Jurkat, Clone E6-1 (cell line): ENCODE measurements at places on chromosomes 4 and X.

GRCh38 chr4:161926033-161926828 is 237.6 kb downstream of the FSTL5 start:
- no peak for DNase-seq

- peak; percentile 74 for DNase-seq
Measured at GRCh38 chrX:79138658-79139241, 5.7 kb upstream of the GPR174 start.

DNA sequence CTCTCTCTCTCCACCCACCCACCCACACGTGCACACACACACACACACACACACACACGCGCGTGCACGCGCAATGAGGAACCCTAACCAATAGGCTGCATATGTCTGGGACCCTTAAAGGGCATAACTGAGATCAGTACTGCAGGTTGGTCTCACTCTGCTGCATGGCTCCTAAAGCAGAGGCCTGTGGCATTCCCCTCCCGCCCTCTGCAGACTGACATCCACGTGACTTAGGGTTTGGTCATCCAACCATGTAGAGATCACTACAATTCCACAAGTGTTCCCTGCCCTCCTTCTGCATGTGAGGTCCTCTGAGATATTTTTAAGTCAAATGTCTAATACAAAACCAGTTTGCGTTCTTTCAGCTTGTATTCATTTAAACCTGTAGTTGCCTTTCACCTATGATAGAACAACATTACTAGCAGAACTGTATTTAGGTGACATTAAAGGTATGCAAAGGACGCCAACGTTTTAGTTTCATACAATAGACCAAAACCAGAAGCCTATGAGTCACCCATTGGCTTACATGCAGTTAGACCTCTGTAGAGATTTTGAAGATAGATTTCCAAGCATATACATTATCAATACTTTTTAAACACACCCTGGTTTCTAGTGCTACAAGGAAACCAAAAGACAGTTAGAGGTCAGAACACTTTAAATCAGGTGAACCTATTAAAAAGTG is 10.1 kb downstream of the XAGE5 start:
- no peak for DNase-seq

DNA sequence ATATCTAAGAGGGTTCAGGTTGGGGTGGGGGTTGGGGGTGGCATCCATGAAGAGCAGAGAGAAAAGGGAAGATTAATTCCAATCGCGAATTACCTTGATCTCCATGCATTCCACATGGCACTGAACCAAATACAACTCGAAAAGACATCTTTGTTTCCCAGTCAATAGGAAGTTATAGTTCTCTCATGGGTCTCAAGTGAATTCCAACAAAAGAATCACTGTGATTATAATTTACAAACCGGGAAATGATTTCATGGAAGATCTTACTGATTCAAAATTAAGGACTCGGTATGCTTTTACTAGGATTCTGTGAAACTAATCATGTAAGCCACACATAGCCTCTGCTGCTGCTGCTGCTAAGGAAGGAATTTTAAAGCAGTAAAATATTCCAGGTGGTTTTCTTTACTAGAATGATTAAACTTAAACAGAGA is 26.6 kb upstream of the AMELX start:
- no peak for DNase-seq

- no peak for DNase-seq
Measured at GRCh38 chr4:2672700-2673099, 83.4 kb downstream of the TNIP2 start.

- DNase-seq: no peak
Measured at GRCh38 chr4:98664959-98665358, 6.5 kb upstream of the TSPAN5 start.

DNA sequence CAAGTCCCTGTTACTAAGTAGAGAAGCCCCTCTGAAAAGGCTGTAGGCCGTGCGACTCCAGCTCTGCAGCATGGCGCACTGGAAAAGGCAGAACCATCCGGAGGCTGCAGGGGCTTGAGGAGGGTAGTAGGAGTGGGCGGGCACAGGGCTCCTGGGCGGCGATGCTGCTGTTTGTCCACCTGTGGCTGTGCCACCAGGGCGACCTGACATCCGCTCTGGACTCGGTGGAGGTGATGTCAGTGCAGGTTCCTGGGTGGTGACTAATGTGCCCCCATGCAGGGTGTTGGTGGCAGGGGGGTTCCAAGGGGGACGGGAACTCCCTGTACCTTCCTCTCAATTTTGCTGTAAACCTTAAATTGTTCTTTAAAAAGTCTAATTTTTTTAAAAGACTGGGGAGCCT is 58.3 kb downstream of the PCGF3 start:
- no peak for DNase-seq

- DNase-seq: peak; percentile 97
Measured at GRCh38 chrX:47380268-47380667, 9.9 kb downstream of the ZNF157 start.

DNA sequence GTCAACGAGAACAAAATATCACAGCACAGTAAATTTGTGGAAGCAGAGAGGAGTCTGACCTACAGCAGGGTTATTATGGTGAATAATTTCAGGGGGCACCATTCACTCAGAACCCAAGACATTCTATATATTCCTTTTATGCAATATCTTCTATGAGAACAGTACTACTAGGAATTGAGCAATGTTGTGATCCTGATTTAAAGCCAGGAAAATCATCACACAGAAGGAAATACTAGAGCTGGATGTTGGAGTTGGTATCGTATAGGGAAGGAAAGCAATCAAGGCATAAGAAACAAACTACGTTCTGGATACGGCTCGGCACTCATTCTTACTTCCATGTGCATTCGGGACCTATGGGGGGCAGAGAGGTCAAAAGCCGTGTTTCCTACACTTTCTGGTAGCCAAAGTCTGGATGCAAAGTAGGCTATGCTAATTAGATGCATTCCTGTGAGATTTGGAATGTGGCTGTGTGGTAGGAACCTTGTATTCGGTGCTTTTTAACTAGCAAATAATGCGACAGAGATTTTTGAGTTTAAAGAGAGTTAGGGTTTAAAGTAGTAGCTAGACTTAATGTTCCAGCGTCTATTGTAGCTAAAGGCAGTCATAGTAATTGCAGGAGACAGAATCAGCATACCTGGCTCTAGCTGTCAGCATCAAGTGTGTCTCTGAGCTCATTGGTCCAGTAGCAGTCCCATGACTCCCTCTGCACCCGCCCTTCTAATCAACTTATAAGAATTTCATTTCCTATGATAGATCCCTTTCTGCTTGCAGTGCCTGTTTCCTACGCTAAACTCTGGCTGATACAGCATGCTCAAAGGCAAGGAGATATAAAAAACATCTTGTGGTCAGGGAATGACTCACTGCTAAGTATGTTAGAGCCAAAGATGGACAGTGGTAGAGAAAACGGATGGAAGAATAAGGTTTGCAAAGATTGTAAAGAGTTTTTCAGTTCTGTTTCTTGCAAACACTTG is 43.3 kb upstream of the PDGFC start:
- DNase-seq: no peak

- DNase-seq: no peak
Measured at GRCh38 chr4:173547889-173548288, 17.9 kb upstream of the HAND2 start.

GRCh38 chr4:37549041-37549440 is 137.1 kb downstream of the RELL1 start:
- no peak for DNase-seq

DNA sequence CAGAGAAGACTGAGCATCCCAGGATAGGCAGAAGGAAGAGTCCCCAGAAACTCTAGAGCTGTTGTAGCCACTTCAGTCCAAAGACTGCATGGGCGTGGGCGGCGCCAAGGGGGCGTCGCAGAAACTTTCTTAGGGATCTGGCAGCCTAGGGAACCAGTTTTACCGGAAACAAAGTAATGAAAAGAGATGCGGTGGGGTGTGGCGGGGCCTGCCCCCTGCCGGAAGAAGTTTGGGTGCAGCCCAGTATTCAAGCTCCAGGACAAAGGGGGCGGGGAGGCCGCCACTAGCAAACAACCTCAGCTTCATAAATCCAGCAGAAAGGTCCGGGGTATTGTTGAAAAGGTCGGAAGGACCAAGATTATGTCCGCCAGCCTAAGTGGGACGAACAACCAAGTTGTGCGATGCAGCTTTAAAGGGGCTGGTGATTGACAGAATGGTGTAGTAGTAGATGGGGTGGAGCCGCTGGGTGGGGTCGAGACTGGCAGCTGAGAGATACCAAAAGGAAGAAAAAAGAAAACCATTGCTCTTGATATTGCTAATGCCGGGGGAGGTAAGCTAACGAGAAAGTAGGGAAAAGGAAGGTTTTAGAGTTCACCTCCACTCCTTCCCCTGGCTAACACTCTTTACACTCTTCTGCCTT is 190.5 kb downstream of the RRAGB start:
- DNase-seq: peak; percentile 66

DNA sequence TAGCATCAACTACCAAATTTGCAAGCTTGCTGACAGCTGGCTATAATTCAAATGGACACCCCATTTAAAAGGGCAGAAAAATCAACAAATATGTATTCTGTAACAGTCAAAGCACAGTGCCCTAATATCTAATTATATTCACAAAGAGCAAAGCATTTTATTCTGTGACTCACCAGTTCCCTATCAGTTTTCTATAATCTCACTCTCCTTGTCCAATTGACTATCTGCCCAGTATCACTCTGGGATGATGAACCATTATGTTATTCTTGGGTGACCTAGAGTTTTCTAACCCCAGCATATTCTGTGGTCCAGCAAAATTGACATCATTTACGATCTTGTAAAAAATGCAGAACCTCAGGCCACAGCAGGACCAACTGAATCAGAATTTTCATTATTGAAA is 82.0 kb upstream of the FREM3 start:
- no peak for DNase-seq

DNA sequence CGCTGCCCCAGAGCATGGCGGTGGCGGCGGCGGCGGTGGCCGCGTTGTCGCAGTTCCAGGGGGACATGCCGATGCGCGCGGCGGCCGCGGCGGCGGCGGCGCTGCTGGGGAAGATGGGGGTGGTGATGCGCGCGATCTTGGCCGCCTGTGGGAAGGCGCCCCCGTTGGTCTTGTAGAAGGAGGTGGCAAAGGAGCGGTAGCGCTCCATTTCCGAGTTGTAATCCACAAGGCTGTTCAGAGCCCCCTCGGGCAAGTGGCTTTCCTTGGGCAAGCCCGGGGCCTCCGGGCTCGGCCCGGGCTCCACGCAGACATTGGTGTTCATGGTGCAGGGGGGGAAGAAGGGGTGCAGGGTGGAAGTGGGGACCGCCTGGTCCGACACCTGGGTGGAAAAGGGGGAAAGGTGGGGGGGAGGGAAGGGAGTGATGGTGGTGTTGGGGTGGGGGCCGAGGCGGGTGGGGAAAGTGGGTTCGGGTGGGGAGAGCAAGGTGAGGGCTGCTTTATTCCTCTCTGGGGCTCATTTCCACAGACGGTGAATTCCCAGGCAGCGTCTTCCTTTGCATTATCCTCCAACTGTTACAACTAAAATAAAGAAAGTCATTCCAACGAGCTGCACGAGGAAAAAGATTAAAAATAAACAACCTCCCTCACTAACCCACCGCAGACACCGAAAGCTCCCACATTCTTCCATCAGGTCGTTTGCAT is 3.1 kb downstream of the CXXC4 start:
- DNase-seq: peak; percentile 28

DNA sequence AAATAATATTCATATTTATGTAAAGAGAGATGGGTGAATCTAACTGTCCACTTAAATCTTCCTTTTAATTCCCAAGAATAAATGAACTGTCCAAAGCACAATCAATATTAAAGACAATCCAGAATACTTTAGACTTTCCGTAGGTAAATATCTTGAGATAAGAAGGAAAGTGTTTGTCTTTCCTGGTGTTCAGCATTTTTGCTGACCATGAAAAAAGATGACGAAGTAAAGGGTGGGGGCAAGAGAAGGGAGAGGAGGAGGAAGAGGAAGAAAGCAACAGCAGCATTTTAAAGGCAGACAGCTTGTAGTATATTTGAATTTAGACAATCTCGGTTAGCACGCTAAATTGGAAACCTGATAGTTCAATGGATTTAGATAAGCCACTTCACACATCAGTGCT is 498.2 kb downstream of the KCNIP4 start:
- no peak for DNase-seq

DNA sequence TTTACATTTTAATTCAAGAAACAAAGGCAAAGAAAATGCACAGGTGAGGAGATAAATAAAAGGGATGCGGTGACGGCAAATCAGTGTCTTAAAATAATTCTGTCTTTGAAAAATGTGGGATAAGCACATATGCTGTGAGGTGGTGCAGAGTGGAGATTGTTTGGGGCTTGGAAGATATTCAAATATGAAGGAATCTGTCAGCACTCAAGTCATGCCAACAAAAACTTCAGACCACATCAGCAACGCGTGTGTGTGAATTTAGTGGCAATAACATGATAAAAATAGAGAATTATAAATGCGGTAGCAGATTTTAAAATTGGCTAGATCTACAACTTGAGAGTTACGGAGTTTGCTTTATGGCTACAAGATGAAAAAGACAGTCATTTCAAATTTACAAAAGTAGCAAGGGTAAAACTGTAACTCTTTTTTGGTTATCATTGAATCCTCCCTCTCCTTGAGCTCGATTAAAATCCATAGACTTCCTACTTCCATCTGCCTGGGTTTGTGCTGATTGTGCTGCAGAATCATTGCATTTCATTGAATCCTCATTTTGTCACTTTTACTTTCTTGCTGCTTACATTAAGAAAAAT is 71.5 kb upstream of the VCX2 start:
- no peak for DNase-seq

GRCh38 chr4:24802648-24803047 is 7.3 kb downstream of the SOD3 start:
- DNase-seq: no peak

DNA sequence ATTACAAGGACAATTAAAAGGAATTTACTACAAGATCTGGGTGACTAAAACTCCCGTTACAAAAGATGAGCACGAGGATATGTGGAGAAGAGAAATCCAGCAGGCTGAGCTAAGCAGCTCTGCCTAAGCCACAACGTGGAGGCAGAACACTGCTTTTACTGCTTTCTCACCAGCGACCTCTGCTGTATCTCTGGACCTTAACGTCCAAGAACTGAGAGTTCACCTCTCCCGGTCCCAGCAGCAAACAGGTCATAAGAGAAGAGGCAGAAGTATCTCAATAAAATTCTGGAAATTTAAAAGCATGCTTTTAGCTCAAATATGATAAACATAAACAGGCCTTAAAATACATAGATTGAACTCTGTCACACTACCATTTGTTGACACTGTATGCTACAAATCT is 81.0 kb downstream of the ADGRA3 start:
- no peak for DNase-seq

DNA sequence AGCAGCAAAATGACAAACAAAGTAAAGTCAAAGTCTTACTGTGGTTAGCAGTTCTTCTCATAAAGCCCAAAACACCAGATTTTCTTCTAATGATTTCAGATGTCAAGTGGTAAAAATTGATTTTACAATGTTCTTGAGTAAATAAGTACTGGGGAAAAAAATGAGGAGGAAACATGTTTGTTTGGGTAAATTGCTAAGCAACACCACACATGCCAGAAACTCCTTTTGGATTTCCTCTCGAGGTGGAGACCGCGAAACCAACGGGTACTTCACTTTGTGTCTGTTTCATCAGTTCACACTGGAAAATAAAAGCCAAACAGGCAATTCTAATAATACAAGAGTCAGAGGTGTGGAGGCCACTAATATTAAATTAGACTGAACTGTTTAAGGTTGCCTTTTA is 4.6 kb upstream of the PKD2 start:
- no peak for DNase-seq
